Fibroblast of the aortic adventitia (primary cell): ENCODE measurements at places on chromosomes 11 and 22. TPM values are rescaled to one million over a fixed set of nuclear protein-coding genes. Genes with fewer than 3 reads are reported as not detected.

DNA sequence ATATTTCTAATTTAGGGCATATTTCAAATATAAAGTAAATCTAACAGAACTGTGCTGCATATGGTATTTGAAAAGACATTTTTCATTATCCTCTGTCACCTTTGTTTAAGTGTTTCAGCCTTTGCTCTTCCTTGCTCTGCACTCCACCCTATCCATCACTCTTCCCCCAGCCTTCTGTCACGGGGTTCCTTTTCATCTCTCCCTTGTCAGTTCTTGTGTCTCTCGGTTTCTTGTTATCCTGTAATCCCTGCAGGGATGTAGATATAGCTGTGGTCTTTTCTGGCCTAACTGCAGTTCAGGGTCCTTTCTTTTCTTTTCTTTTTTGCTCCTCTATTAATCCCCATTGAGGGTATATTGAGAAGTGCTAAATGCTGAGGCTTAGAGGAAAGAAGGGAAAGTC lies 261.9 kb downstream of the DCDC1 start:
- DNase-seq, result no peak

DNA sequence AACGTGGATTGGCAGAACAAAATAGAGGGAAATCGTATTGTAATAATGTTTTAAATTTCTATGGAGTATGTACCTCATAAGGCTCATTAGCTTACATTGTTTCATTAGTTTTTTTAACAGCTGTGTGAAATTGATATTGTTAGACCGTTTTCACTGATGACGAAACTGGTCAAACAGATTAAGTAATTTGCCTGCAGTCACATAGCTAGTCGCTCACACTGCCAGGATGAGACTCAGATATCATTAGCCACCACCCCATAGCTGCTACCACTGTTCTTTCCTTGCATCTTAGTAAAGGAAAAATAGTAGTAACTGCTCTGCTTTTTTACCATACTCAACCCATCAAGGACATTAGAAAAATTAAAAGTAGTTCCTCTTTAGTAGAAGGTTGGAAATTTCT lies 64.0 kb downstream of the DKK3 start:
- no peak for DNase-seq

- DNase-seq, result no peak
These were observed 119.1 kb upstream of the CHORDC1 start for GRCh38 chr11:90341986-90342385.

DNA sequence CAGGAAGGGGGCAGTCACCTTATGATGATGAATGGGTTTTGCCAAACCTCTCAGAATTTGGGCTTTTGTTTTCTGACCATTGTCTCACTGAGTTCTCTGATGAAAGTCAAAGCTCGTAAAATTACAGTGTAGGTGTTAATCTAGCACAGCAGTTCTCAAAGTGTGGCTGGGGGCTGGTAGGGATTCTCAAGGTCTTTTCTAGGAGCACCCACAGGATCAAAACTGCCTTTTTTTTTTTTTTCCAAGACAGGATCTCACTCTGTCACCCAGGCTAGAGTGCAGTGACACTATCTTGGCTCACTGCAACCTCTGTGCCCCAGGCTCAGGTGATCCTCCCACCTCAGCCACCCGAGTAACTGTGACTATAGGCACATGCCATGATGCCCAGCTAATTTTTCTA lies 66.1 kb downstream of the C22orf31 start:
- DNase-seq, result no peak

- no peak for DNase-seq
These were observed 115.0 kb downstream of the TMPRSS5 start for GRCh38 chr11:113591117-113591516.

DNA sequence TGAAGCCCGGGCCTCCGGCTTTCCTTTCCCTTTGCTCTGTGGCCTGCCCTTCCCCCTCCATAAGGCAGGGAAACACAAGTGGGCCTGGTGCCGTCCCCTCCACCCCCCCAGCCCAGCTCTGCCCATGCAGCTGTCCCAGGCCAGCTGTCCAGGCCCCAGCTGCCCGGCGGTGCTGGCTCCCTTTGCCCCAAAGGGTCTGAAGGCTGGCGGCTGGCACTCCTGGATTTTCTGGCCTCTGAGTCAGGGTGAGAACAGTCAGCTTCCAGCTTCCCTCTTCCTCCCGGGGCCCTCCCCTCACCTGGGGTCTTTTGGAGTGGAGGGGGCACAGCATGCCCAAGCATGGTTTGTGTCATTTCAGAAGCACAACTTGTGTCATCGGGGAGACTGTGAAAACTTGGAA lies 27.8 kb downstream of the CD82 start:
- DNase-seq, result no peak

GRCh38 chr11:115428306-115428705 lies 75.9 kb downstream of the CADM1 start:
- no peak for DNase-seq

GRCh38 chr11:73072935-73073481 lies 69.1 kb downstream of the FCHSD2 start:
- DNase-seq, result peak; percentile 54

- DNase-seq, result peak; percentile 99
These were observed 16.4 kb upstream of the PAMR1 start for GRCh38 chr11:35541621-35542375.

DNA sequence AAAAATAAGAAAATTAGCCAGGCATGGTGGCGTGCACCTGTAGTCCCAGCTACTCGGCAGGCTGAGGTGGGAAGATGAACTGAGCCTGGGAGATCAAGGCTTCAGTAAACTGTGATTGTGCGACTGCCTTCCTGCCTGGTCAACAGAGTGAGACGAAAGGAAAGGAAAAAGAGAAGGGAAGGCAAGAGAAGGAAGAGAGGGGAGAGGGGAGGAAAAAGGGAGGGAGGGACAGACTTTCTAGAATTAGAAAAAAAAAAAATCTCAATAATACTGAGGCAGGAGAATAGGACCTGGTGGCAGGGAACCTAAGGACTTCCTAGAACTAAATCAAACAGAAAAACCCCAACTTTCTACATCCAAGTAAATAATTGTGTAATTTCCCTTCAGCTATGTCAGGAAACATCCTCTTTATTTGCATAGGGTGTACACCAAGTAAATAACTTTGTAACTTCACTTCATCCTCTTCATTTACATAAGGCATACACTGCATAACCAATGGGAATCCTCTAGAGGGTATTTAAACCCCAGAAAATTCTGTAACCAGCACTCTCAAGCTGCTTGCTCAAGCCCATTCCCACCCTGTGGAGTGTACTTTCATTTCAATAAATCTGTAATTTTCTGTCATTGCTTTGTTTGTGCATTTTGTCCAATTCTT lies 8.7 kb downstream of the SBF2 start:
- no peak for DNase-seq

DNA sequence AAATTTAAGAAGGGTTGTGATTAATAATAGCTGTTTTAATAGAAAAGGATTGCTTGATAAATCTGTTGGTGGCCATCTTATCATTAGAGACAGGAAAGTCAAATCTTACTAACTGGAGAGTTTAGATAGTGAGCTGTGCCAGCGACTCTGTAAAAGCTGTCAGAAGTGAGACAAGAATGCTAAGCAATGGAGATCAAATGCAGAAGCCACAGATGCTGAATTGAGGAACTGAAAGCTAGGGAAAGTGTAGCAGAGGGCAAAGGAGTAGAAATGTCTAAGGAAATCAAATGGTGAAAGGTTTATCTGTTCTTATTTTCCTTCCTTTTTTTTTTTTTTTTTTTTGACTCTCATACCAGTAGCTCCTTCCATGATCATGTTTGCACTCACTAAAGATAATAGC lies 13.7 kb downstream of the MS4A13 start:
- DNase-seq, result no peak

GRCh38 chr11:107427569-107428180 lies 29.9 kb downstream of the CWF19L2 start:
- no peak for DNase-seq

DNA sequence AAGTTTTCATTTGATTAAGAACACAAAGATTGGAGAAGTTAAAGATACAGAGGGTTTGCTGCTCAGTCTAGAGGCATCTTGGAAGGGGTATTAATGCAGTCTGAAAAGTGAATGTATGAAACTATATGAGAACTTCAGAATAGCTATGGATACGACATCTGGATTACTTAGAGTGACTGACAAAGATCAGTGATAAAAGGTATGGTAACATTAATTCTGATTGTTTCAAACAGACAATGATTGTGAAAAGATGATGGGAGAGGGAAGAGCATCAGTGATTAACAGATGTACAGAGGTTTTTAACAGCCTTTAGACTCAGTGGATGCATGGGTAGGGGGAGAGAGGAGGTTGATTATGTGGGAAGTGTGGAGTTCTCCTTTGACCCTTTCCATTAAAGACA lies 919.4 kb upstream of the CNTN5 start:
- no peak for DNase-seq

Gene LGALS12
- 1.3 TPM in 1 of 2 replicates, not detected in the other for total RNA-seq

Gene NXPE1
- not detected in 2 replicates for total RNA-seq

Gene F2
- not detected in 2 replicates for total RNA-seq

Gene KCNQ1OT1
- total RNA-seq, result 5.5 and 7.3 TPM in 2 replicates

Gene C1QTNF5
- 5.3 and 90.8 TPM in 2 replicates for total RNA-seq

Gene DENND5A
- total RNA-seq, result 75.8 and 105 TPM in 2 replicates

Gene SYT12
- 0.09 TPM in 1 of 2 replicates, not detected in the other for total RNA-seq

Gene HBE1
- not detected in 2 replicates for total RNA-seq
